ENCODE measurements at places on chromosomes 7 and 10. TPM values are rescaled to one million over a fixed set of nuclear protein-coding genes. Genes with fewer than 3 reads are reported as not detected.

DNA sequence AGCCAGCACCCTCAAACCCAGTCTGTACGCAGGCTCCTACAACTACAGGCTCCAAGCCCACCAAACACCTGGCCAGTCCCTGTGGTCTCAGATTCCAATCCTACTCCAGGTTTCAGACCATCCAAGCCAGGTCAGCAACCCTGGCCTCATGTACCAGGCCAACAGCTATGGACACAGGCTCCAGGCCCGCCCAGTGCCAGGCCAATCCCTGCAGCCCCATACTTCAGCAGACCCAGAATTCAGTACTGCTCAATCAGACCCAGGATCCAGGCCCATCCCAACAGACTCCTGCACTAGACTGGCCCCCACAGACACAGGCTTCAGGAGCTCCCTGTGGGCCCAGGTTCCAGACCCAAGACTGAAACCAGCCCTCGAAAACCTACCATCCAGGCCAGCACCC lies 32.3 kb downstream of the HPSE2 start:
- no peak for DNase-seq

- DNase-seq: no peak
Observed at GRCh38 chr10:128008521-128009250, 101.8 kb downstream of the PTPRE start.

DNA sequence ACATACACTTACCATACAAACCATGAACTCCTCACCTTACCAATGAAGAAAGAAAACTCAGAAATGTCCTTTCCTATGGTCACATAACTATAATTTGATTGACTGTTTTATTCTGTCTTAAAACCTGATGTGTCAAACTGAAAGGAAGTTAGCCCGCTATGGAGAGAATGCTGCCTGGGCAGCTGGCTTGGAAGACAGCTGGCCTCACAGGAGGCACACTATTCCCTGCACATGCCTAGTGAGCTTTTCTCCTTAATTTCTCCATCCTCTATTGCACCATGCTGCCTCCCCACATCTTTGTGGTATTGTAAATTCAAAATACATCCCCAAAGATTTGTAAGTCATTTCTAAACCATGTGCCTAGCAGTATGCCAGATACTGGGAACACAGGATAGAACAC lies 163.3 kb downstream of the STK31 start:
- DNase-seq: no peak

GRCh38 chr7:1813394-1814088 lies 143.5 kb downstream of the ELFN1 start:
- no peak for DNase-seq

DNA sequence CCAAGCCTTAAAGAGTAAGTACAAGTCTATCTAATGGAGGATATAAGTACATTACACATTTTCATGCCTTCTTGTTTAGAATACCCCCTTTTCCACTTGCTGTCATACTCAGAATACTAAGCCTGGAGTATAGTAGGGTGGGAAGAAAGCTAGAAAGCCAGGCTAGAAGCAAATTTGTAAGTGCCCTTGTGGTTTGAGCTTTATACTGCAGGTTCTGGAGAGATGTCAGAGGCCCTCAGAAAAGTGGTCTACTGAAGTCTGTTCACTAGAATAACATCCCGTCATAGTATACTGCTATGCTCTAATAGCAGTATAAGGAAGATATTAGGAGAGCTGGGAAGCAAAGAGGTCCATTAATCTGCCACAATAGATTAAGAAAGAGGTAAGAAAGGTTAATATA lies 62.7 kb downstream of the HPSE2 start:
- no peak for DNase-seq

- DNase-seq: no peak
Observed at GRCh38 chr10:31130406-31130805, 98.7 kb upstream of the ZNF438 start.

The CALD1 gene
- 308 TPM for total RNA-seq

- no peak for DNase-seq
Observed at GRCh38 chr7:29955075-29955792, 34.4 kb downstream of the SCRN1 start.

The NKX1-2 gene
- not detected for total RNA-seq

- DNase-seq: no peak
Observed at GRCh38 chr10:120710076-120710475, 141.1 kb upstream of the WDR11 start.

- DNase-seq: no peak
Observed at GRCh38 chr7:111439977-111440376, 122.3 kb downstream of the IMMP2L start.

The SP8 gene
- not detected for total RNA-seq

- DNase-seq: peak; percentile 43
Observed at GRCh38 chr7:56092789-56093531, at the start of gene PHKG1. TSS of gene PHKG1 (minus strand) at chr7:56092952. CDS start at chr7:56088941, 4,011 bp downstream.
